ENCODE measurements at places on chromosomes 1 and 21. TPM values are rescaled to one million over a fixed set of nuclear protein-coding genes. Genes with fewer than 3 reads are reported as not detected.

- DNase-seq, result no peak
Observed at GRCh38 chr1:48084826-48085225, 87.6 kb upstream of the TRABD2B start.

The CD84 gene
- total RNA-seq, result not detected

DNA sequence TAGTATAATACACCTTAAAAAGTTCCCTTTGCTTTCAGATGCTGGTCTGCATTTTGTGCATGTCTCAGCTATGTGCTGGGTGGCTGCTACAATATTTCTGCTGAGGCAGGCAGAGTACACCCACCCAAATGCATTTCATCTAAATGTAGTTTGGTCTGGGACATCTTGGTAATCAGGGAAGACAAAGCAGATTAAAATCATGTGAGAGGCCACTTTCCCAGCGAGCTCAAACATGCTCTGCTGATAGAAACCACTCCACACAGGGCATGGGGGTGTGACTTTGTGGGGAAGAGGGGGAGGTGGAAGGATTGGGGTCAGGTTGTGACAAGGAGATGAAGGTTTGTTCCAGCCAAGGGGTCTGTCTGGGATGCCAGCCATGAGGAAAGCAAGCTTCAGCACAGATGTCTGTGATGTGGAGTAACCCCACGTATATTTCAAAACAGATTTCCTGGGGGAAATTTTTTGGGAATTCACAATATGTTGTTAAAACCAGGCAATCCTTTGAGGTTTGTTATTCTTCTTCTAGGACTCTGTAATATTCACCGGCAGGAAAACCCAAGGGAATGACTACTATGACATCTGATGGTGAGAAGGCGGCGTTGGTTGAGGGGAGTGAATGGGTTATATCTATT lies 255.1 kb upstream of the FGGY start:
- no peak for DNase-seq

- no peak for DNase-seq
Observed at GRCh38 chr1:174060090-174060489, 37.9 kb upstream of the RC3H1 start.

DNA sequence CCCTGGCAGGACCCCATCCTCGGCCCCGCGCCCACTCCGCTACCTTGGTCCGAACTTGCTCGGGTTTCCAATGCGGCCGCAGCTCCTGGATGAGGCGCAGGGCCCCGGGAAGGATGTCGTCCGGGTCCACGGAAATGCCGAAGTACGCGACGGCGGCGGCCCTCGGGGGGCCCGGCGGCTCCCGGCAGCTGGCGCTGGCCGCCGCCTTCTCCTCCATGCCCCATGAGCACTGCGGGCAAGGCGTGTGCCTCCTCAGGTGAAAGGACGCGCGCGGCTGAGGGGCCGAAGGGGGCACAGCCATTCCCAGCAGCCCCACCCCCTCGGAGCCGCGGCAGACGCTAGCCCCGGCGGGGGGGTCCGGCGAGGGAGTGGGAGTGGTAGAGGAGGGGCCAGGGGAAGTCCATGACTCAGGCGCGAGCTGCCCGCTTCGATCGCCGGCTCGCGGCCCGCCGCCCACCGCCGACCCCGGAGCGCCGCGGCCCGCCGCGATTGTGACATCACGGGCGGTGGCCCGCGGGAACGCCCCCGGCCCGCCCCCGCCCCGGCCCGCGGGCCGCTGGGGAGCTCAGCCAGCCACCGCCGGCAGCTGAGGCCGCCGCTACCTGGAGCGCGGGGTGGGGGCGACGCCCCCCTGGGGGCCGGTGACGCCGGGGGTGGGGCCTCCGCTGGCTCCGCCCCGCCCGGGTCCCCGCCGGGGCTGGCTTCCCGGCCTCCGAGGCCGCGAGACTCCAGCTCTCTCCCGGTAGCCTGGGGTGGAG lies at the start of gene ETNK2:
TSS of gene ETNK2 (minus strand) at position 493 of the 758 bp plus-strand sequence. CDS start at position 301, 192 bp downstream.
- DNase-seq, result peak; percentile 16

DNA sequence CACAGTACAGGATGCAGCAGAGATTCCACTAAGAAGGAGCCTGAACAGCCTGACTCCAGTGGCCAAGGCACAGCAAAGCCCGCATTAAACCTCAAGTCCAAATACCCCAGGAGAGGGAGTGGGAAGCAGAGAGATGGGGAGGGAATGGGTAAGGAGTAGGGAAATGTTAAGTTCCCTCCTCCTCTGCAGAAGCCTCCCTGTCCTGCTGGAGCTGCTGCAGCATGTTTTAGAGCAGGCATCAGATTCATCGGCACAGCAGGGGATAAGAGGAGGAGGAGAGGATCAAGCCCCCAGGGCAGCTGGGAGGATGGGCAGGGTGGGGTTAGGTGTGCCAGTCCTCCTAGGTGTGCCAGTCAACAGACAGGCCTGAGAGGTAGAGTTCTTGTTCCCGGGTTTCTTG lies 709.7 kb downstream of the PTPRU start:
- no peak for DNase-seq

The RGS2 gene
- total RNA-seq, result 30.2 TPM

GRCh38 chr1:25356848-25357247 lies 18.7 kb downstream of the TMEM50A start:
- DNase-seq, result no peak

The NBPF4 gene
- not detected for total RNA-seq

DNA sequence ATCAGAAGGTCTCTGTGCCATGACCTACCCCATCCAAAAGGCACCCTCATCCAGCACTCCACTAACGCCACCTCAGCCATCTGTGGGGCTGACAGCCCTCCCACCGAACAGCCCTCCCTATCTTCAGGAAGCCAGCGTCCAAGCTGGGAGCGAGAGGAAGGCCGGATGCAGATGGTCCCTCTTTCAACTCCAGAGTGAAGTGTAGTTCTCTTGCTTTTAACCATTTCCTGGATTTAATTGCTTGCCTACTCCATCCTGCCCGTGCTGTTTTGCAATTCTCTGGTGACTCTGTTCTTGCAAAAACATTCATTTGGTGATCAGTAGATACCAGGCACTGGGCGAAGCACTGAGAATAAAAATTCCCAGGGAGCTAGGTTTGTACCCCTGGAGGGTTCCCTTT lies 8.2 kb upstream of the DYRK1A start:
- no peak for DNase-seq

The PFKFB2 gene
- total RNA-seq, result 5.7 TPM

- DNase-seq, result no peak
Observed at GRCh38 chr1:222525951-222526350, 22.0 kb downstream of the HHIPL2 start.

DNA sequence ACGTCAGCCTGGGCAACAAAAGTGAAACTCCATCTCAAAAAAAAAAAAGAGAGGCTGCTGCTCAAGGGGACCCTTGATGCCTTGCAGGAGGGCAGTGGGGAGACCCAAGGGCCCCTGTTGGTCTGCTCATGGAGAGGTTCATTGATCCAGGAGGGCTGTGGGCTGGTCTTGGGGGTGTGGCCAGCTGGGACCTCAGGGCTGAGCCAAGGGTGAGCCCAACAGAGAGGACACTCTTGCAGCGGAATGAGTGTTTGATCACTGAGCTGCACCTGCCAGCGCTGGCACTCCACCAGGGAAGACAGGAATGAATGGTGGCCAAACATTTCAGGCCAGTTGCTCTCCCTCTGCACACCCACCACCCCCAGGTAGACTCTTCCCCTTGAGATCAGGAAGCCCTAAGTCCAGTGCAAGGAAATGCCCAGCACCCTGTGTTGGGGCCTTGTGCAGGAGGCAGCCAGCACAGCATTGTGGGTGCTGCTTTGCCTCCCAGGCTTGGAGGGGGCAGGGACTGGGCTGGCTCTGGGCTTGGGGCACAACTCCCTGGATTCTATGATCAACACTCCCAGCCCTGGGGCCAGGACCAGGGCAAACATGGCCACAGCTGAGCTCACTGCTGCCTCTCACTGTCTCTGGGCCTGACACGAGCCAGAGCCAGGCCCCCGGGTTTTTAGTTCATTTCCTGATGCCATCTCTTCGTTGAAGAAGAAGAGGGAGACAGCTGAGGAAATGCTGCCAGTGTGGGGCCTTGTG lies 50.7 kb downstream of the IRF2BP2 start:
- DNase-seq, result no peak

GRCh38 chr1:188022661-188023060 lies 1193.9 kb downstream of the PLA2G4A start:
- no peak for DNase-seq

The NID1 gene
- total RNA-seq, result 8.7 TPM

The SPRR2A gene
- total RNA-seq, result not detected

The DYNLT4 gene
- not detected for total RNA-seq

- peak; percentile 18 for DNase-seq
Observed at GRCh38 chr1:91783423-91784170, 102.4 kb downstream of the TGFBR3 start.

DNA sequence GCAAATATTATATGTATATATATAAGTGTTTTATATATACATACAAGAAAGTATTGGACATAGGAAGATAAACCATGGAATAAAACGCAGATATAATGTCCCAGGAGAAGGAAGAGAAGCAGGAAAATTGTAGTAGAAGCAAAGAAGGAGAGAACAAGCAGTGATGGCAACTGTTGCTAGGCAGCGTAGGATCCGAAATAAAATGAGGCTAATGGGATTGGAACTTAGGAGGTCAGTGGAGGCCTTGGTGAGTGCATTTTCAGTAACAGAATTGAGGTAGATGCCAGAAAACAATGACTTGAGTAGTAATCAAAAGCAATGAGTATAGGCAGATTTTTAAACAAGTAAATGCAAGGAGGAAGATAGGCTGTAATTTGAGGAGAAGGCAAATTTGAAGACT lies 265.8 kb downstream of the LRRC7 start:
- DNase-seq, result peak; percentile 26

GRCh38 chr1:85315789-85316188 lies 39.4 kb upstream of the BCL10 start:
- DNase-seq, result no peak

The PRELP gene
- total RNA-seq, result 0.11 TPM

DNA sequence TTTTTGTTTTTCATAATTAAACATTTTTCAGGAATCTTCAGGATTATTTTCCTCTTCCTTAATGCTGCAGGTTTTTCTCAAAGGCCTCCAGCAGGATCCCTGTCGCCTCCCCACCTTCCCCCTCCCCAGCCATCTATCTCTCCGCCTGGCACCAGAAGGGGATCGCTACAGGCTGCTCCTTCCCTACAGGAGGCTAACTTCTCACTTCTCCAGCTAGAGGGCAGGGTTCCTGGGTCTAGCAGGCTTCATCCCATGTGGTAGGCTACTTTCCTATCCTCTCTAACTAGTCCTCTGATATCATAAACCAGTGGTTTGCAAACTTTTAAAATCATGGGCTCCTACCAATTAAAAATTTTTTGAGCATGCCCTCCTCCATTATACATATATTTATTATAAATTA lies 104.1 kb downstream of the KCNN3 start:
- DNase-seq, result peak; percentile 37

DNA sequence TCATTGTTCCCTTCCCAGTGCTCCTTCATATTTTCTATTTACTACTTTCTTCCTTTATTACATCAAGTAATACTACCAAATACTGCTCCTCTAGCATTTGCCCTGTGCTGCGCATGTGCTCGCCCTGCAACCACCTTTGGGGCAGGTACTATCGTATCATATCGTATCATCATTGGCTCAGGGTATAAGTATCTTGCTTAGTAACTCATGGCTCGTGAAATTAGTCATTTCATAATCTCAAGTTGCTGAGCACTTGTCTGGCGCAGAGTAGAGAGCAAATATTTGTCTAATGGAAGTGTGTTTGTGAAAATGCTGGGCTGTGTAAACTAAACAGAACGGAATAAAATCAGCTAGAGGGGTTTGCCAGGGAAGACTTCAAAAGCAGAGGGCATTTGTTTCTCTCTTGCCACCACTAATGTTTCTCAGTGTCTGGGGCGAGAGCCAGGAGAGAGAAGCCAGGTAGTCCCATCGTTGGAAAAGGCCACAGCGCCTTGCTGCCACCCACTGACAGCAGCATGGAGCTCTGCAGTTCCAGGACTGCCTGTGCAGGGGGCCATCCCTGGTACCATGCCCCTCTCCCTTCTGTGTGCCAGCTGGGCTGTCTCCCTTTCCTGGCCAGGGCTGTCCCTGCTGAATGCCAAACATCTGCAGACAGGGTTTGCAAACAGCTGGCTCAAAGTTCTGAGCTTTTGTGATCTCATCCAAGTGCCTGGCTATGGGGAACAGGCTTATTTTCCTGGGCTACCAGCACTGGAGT lies 20.0 kb upstream of the CPT2 start:
- DNase-seq, result peak; percentile 32

The SEMA4A gene
- 1.6 TPM for total RNA-seq

GRCh38 chr1:90745972-90746371 lies 28.9 kb upstream of the BARHL2 start:
- DNase-seq, result no peak

- no peak for DNase-seq
Observed at GRCh38 chr1:58062635-58063034, 483.9 kb downstream of the OMA1 start.

- DNase-seq, result no peak
Observed at GRCh38 chr1:74470936-74471335, 41.5 kb downstream of the LRRC53 start.

- no peak for DNase-seq
Observed at GRCh38 chr1:167924102-167924501, 10.2 kb upstream of the ADCY10 start.

- DNase-seq, result no peak
Observed at GRCh38 chr1:195744256-195744655, 864.0 kb downstream of the KCNT2 start.

GRCh38 chr1:58305622-58306021 lies 240.9 kb downstream of the OMA1 start:
- no peak for DNase-seq

The PRAMEF10 gene
- not detected for total RNA-seq

DNA sequence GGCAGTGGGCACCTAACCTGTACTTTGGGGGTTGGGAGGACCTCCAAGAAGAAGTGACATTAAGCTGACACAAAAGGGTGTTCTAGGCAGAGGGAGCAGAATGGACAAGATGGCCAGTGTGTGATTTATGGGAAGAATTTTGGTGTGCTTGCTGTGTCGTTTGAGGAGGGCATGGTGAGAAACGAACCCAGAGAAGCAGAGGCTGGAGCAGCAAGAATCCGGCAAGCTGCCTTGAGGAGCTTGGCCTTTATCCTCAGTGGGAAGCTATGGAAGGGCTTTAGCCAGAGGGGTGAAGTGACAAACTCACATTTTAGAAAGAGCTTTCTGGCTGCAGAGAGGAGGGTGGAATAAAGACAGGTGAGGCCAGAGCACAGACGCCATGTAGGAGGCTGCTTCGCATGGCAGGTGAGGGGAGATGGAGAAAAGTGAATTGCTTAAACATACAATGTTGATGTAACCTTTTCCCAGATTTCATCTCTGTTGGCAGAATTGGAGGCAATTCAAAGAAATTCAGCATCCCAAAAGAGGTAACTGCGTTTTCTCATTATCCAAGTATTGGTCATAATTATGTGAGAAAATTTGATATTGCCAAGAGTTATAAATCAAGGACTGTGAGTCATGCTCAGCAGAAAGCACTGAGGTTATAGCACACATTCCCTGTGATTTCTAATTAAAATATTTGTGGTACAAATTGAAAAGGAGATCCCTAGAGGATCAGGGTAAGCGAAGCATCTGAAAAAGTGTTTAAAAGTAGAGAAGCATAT lies 26.5 kb downstream of the TRIM45 start:
- DNase-seq, result peak; percentile 41

- DNase-seq, result no peak
Observed at GRCh38 chr1:220698607-220699016, 8.4 kb downstream of the C1orf115 start.
